Adrenal gland (tissue), 19 donors: ENCODE measurements at places on chromosomes 1 and 21. TPM values are rescaled to one million over a fixed set of nuclear protein-coding genes. Genes with fewer than 3 reads are reported as not detected.

DNA sequence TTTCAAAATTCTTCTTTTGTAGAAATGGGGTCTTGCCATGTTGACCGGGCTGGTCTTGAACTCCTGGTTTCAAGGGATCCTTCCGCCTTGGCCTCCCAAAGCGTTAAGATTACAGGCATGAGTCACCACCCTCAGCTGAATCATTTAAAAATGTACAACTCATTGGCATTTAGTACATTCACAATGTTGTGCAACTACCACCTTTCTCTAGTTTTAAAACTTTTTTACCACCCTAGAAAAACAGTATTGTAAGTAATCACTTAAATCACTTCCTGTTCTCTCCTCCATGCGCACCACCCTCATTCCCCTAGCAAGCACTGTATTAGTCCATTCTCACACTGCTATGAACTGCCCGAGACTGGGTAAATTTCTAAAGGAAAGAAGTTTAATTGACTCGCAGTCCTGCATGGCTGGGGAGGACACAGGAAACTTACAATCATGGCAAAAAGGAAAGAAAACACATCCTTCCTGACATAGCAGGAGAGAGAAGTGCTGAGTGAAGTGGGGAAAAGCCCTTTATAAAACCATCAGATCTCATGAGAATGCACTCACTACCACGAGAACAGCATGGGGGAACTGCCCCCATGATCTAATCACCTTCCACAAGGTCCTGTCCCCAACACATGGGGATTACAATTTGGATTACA lies 14.4 kb upstream of the THEM5 start:
- no peak for DNase-seq

DNA sequence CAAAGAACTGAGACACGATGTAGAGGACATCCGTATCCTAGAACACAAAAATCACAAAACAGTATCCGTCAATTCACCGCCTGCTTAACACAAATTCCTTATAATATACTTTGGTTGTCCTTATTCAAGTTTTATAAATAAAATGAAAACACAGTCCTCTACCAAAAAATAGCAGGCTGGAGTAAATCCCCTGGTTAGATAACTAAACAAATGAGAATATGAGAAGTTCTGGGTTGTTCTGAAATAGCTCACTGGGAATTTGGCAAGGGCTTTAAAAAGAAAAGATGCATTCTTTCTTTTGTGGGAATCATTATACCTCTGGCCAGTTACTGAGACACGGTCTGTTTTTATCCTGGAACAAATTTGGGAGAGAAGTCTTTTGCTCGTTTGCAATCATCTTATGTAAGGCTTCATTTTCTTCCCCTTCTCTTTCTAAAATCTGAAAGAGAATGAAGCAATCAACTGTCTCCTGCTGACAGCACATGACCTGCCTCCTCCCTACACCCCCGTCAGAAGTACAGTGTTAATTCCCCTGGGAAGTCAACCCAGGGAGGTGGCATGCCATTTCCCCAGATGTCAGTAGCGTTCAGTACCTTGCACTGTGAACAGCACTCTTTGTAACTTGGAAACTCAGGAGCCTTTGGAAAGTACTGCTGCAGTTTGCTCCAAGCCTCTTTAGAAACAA lies 37.1 kb upstream of the RAP1GAP start:
- DNase-seq, result no peak

GRCh38 chr21:28758883-28759242 lies 233.8 kb downstream of the LTN1 start:
- DNase-seq, result no peak

DNA sequence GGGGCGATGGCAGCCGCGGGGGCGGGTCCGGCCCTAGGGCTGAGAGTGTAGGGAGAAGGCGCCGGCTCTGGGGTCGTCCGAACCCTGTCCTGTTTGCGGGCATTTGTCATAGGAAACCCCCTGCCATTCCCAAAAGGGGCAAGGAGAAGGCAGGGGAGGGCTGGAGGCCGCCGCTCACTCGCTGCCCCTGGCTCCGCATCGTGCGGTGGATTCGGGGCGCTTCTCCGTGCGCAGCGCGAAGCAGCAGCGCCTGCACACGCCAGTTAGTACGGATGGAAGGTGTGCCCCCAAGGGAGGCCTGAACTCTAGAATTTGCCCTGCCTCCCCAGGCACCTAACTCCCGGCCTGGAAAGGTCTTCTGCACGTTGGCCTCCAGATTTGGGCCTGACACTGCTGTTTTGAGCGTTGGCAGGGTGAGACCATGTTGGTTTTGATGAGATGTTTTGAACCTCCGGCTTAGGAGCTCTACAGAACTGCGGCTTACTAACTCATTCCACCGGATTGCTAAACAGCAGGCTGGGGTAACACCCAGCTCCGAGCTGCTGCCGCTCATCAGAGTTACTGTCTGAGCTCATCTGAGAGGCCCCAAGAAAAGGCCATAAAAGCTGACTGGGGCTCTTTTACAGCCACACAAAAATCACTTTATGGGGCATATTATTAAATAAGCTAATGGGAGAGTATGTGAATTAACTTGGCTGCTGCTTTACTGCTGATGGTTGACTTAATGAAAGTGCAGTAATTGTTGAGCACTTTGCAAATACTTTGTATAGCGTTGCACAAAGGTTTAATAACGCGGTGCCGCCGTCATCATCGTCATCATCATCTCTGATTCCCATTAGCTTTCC lies 987 bp downstream of the GPR137B start:
- DNase-seq, result no peak

GRCh38 chr1:168554603-168555483 lies 11.0 kb upstream of the XCL2 start:
- DNase-seq, result no peak

The MROH9 gene
- not detected for total RNA-seq
